ENCODE measurements at places on chromosomes 2 and 18.

GRCh38 chr2:62319070-62319469, 123.2 kb downstream of the B3GNT2 start:
- peak; percentile 35 for DNase-seq

DNA sequence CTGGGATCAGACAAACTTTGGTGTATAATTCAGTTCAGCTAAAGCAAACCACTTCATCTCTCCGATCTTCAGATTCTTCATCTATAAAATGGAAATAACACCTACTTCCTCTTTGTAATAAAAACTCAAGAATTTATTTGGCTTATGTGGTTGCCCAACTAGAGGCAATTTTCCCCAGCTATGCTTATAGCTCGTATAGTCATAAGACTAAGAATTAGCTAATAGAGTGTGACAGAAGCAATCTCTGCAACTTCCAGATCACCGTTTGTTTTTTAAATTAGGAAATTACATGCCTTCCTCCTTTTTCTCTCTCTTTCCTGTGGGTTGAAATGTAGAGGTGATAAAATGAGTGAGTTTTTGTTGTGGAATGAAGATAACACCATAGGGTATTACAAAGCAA, 35.3 kb upstream of the KCNF1 start:
- DNase-seq: no peak

DNA sequence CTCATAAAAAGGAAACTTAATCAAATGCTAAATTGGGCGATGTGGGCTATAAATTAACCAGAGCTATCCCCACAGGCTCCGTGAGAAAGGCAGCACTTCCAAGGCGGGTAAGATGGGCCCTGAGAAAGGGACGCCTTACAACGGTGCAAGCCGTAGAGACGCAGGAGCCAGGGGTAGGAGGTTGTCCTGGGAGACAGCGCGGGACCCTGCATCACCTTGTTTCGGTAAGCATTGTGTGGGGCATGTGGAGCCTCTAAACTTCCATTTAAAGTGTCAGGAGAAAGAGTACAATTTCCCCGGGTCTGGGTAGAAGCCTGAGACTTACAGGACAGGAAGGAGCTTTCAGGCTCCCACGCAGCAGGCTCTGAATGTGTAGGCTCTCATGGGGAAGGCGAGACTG, 1.2 kb upstream of the PER2 start:
- peak; percentile 42 for DNase-seq

- peak; percentile 59 for DNase-seq
These were observed 17.6 kb upstream of the ADI1 start for GRCh38 chr2:3536682-3537632.

DNA sequence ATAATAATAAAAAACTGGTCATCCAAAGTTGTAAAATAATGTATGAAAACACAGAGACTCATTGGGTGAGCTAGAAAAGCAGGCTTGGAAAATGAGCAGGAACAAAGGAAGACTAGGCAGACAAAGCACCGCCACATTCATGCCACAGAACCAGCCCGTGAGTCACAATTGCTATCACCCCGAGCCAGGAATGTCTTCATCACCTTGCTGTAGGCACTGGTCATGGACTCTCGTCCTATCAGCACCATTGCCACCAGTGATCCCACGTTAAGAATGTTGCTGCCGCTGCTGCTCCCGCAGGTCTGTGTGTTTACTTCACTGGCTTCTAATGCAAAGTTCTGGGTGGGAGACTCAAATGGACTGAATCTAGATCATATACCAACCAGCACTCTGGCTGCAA, 417.9 kb downstream of the PID1 start:
- no peak for DNase-seq

GRCh38 chr18:26792661-26793060, 72.8 kb downstream of the AQP4 start:
- DNase-seq: no peak

GRCh38 chr2:72263776-72264060, 116.1 kb upstream of the CYP26B1 start:
- no peak for DNase-seq

- no peak for DNase-seq
These were observed 179.3 kb downstream of the GLI2 start for GRCh38 chr2:120914839-120915521.

DNA sequence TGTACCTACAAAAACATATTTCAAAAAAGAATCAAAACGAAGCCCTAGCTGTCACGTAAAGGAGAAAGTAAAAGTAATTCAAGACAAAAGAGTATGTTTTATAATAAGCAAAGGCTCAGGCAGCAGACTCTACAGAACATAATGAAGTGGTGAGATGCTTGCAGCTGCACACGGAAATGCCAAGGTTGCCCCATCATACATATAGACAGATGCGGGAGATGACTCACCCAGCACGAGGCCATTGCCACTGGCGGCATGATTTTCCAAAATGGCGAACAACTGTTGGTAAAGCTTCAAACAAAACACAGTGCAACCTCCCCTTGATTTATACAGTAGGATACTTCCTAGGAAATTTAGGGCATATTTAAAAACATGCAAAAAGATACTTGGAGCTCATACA, 26.0 kb upstream of the C1QL2 start:
- DNase-seq: no peak

GRCh38 chr18:58842978-58843687, 21.5 kb upstream of the ZNF532 start:
- no peak for DNase-seq

- peak; percentile 50 for DNase-seq
These were observed 33.9 kb downstream of the ARHGAP25 start for GRCh38 chr2:68768461-68768860.

GRCh38 chr2:226220511-226220910, 579.1 kb downstream of the IRS1 start:
- DNase-seq: no peak

- DNase-seq: no peak
These were observed 176.0 kb downstream of the MGAT5 start for GRCh38 chr2:134429886-134430285.

DNA sequence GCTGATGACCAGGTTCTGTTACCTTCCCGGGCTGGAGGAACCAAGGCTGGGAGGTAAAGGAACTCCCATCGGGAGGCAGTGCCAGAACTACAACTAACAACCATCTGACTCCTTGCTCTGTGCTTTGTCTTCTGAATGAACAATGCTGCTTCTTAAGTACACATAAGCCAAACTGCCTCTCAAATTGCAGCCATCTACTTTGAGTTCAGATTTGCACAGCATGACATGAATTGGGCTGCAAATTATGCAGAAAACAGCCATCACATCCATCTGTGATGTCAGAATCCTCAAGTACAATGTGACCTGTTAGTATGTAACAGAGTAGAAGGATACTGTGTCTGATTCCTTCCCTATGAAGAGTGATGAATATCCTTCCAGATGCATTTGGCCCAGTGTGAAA, 290.6 kb downstream of the ZNF521 start:
- no peak for DNase-seq

GRCh38 chr2:37711308-37711731, 39.9 kb upstream of the CDC42EP3 start:
- peak; percentile 73 for DNase-seq

DNA sequence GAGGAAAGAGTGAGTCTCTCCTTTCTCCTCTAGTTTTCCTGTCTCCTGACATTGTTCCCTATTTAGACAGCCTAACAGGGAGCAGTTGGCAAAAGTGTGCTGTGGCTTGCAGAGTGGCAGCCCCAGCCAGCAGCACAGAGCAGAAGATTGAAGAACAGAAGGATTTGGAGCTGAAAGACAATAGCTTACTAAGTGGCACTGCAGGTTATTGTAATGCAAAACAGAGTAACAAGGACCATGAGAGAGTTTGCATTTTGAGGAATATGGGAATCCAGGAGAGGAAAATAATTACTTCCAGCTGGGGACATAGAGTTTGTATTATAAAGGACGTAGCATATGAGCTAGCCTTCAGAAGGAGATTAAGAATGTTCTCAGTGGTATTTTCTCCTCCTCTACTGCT, 342.4 kb downstream of the AKAIN1 start:
- DNase-seq: no peak

DNA sequence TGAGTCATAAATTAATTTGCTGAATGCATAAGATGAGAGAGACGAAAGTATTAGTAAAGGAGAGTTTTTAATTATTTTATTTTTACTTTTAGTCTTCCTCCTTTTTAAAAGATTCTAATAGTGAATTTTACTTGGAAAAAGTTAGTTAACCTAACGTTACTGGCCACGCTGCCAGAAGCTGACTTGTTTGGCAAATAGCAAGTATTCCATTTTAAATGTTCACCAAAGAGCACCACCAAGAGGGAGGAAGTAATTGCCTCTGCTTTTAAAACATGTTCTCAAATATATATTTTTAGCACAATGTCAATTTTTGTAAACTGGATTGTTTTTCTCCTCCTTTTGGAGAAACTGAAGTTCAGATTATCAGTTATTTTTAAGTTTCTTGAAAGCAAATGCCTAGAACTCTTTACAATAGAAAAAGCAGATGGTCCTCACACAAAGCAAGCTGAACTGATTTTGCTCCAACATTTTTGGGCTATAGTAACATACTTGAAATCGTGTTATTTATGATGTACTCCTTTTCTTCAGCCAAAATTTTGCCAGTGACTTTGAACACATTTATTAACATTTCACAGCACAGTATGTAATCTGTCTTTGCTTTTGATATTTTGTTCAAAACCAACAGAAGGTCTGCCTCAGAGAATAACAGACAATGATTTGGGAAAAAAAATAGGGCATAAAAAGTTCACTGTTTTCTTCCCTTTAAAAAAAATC, 1311.0 kb upstream of the FAM98A start:
- no peak for DNase-seq

DNA sequence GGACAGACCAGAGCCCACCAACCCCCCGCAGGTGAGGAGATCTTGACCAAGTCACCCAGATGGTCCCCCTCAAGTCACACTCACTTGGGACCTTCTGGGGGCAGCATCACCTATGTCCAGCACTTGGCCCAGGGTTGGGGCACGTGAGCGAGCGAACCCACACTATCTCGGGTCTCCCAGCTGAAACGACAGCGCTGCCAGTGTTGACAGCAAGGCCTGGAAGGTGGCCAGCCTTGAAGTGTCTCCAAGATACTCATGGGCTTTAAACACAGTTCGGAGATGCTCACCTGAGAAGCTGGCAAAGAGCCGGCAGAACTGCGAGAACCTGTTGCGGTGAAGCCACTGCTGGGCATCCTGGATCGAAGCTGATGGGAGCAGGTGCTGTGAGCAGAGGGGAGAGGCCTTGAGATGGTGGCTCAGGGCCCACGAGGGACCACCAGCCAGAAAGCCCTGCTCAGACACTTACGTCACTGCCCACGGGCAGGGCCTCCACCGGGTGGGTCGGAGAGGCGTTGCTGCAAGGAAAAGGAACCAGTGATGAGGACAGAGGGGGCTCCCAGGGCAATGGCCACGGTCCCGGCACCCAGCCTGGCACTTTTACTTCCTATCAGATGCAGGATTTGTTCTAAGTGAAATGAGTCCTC, 47.5 kb downstream of the TFCP2L1 start:
- DNase-seq: no peak

GRCh38 chr2:199471443-199472057, 13.8 kb upstream of the SATB2 start:
- peak; percentile 38 for DNase-seq

GRCh38 chr2:219447242-219448098, 12.8 kb downstream of the SPEG start:
- DNase-seq: no peak

GRCh38 chr2:62302631-62303435, 106.9 kb downstream of the B3GNT2 start:
- peak; percentile 48 for DNase-seq

DNA sequence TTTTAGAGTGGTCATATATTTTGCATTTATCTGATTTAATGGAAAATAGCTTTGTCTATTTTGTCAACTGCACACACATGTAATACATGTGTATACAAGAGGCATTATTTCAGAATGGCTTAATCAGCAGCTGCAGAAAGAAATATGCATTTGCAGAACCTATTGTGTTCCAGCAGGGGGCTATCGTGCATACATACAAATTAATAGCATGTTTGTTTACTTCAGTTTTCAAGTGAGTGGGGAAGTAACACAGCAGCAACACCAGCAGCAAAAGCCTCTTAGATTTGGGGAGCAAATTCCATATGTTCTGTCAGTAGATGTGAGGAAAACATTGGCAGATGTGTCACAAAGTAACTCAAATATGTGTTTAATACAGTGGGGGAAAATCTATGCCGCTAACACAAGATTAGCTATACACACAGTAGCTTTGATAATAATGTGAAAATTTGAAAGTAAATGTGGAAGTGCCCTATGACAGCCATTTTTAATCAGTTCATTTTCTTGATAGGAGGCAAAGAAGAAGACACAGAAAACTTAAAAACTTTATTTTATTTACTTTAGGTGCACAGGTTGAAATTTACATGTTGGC, 218.1 kb downstream of the WDR7 start:
- DNase-seq: peak; percentile 70

DNA sequence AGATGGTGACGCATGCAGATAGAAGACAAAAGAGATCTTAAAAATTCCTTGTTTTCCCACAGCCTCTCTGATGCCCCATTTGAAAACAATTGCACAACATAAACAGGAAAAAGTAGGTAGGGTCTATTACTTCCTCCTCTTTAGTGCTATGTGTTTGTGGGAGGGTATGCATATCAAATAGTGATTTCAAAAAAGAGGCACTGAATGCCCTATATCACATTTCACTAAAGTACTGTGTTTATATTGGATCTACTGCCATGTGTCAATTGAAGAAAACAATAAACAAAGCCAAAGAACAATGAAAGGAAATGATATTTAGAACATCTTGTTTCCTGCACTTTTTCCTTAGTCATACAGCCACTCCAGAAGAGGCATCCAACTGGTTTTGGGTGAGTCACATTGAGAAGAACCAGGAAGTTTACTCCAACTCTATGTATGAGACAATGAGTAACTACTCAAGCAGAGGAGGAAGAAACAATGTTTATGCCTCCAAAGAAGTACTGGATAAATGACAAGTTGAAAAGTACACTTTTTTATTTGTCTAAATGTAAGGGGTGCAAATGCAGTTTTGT, 583.6 kb downstream of the FBXO15 start:
- DNase-seq: no peak

- DNase-seq: no peak
These were observed 224.0 kb upstream of the TANK start for GRCh38 chr2:160936044-160936806.

DNA sequence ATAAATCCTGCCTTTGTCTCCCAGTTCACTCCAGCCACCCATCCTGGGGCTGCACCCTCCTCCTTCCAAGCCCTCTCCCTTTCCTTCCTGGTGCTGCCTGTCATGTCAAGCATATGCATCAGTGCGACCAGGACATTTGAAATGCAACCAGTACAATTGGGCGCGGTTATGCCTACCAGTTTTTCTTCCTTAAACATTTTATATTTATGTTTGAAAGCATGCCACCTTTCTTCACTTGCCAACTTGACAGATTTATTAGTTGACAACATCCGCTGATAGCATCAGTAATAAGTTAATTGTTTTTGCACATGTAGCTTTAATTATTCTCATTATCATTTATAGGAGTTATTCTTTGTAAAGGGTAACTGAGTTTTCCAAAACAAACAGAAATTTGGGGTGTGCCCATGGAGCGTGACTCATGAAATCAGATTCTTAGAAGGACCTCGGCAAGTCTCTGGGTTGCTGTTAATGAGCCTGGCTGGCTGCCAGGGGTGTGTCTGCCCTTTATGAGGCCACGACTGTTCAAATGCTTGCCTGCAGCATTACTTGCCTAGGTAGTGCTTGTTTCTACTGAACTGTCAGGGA, 32.8 kb upstream of the IL1B start:
- DNase-seq: peak; percentile 22

Data from GM12865 (cell line).